GM12878 (cell line): ENCODE measurements at places on chromosomes 7 and 10. TPM values are rescaled to one million over a fixed set of nuclear protein-coding genes. Genes with fewer than 3 reads are reported as not detected.

- no peaks in the 10 kb centered on the region for H3K4me1 ChIP-seq
- H3K27ac ChIP-seq = no peak overlapping the region
- no peaks in the 10 kb centered on the region for H3K36me3 ChIP-seq
- DNase-seq = no peak
- no peaks in the 10 kb centered on the region for H3K27me3 ChIP-seq
Measured at GRCh38 chr7:1428941-1429501, 30.2 kb downstream of the MICALL2 start.

DNA sequence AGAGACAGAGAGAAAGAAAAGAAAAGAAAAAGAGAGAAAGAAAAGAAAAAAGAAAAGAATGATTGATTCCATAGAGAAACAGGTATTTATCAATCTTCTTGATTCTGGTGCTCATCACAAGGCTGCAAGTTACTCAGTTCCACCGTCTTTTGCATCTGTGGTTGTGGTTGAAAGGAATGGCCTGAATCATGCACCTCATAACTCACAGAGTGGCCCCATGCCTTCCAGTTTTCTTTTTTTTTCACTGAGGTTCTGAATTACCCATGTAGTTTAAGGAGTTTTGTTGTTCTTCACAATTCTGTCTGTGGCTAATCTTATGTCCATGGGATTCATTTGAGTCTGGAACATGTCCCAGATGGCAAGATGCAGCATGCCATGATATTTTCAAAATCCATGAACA lies 156.0 kb downstream of the ZNF33B start:
- no peak overlapping the region for H3K4me3 ChIP-seq
- H3K36me3 ChIP-seq = no peaks in the 10 kb centered on the region
- no peak for DNase-seq
- H3K27ac ChIP-seq = no peak overlapping the region
- no peaks in the 10 kb centered on the region for H3K27me3 ChIP-seq

- no peak overlapping the region for H3K4me3 ChIP-seq
- no peaks in the 10 kb centered on the region for H3K36me3 ChIP-seq
- no peak for DNase-seq
- H3K27me3 ChIP-seq = no peaks in the 10 kb centered on the region
- H3K27ac ChIP-seq = no peak overlapping the region
Measured at GRCh38 chr7:42700406-42701327, 211.2 kb downstream of the C7orf25 start.

DNA sequence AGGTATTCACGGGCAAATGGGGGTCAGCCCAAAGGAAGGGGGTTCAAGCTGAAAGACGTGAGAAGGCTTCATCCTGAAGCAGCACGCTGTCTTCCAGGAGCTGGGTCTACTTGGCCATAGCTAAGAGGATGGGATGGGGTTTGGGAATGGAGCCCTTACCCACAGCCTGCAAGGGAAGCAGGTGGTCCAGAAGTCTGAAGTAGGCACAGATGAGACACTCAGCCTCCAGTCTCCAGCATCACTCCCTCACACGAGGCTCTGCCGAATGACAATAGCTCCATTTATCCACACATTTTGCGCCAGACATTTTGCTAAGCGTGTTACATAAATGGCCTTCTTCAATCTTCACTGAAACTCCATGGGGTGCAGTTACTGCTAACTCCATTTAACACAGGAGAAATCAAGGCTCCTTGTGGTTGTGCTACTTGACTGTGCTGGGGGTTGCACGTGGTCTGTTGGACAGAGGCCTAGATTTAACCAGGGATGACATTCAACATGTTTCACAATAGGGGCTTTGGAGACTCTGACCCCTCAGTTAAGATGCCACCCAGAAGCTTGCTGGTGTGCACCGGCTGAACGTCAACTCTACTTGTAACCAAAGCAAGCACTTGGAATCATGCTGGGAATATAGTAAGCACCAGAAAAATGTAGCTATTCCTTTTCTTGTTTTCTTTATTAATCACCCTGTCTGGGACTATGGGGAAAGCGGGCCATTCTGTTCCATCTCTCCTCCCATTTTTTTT lies 85.3 kb downstream of the FAM241B start:
- no peak overlapping the region for H3K4me3 ChIP-seq
- H3K27me3 ChIP-seq = no peaks in the 10 kb centered on the region
- no peak for DNase-seq

GRCh38 chr7:84469034-84469433 lies 274.4 kb upstream of the SEMA3A start:
- H3K36me3 ChIP-seq = no peaks in the 10 kb centered on the region
- no peak for DNase-seq
- H3K27me3 ChIP-seq = no peaks in the 10 kb centered on the region
- no peaks in the 10 kb centered on the region for H3K4me1 ChIP-seq

DNA sequence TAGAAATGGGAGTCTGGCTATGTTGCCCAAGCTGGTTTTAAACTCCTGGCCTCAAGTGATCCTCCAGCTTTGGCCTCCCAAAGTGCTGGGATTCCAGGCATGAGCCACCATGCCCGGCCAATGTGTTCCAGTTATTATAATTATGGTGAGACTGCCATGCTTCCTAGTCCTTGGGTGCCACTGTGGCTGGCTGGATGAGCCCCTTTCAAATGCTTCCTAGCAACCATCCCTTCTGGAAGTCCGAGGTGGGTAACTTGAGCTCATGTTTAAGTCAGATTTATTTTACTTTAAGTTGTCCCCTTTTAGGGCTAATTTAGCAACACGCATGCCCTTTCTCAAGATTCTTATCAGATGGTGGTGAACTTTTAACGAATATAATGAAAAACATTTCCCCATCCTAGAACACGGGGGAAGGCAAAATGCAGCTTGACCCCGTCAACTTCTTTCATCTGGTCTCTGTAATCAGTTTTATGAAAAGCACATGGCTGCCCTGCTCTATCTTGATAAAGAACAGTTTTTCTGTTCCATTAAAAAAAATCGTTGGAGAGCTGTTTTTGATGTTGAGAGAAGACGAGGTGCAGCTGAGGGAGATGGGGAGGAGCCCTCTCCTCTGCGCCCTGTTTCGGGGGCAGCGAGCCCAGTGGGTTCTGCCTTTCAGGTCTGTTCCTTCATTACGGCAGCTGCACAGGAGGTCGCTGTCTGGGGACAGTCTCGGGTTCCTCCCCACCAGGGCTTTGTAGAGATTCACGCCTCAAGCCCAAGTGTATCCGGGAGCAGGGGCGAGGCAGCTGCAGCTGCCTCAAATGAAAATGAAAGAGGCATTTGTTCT lies 61.0 kb upstream of the MKI67 start:
- no peak overlapping the region for H3K4me3 ChIP-seq
- DNase-seq = no peak
- no peaks in the 10 kb centered on the region for H3K27me3 ChIP-seq
- no peaks in the 10 kb centered on the region for H3K4me1 ChIP-seq
- no peak overlapping the region for H3K27ac ChIP-seq

DNA sequence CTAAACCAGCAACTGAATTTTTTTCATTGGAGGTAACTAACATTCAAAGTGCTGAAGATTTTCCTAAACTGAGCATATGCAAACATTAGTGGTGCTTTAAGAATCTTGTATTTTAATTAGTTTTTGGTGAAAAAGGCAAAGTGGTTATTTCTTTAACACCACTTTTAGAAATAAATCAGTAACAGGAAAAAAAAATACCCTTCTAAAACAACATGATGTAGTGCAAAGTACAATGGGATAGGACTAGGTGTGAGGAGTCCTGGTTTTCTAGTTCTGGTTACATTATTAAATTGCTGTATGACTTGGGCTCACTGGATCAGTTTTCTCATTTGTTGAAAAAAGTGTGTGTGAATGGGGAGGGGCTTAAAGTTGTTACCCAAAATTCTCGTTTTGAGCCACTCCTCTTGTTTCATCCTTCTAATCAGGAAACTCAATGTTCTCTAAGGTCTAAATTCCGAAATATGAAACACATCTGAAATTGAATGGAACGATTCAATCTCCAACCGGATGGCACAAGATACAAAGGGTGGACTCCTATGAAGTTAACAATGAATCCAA lies 1.8 kb downstream of the WASL start:
- no peaks in the 10 kb centered on the region for H3K36me3 ChIP-seq
- DNase-seq = no peak
- H3K27ac ChIP-seq = peak overlapping the region; percentile 95
- peak overlapping the region; percentile 95 for H3K4me3 ChIP-seq

GRCh38 chr10:110544958-110545537 lies 22.4 kb upstream of the SMC3 start:
- H3K27ac ChIP-seq = no peak overlapping the region
- peaks cover 5% of the 10 kb centered on the region for H3K4me1 ChIP-seq
- no peaks in the 10 kb centered on the region for H3K36me3 ChIP-seq
- H3K27me3 ChIP-seq = no peaks in the 10 kb centered on the region

GRCh38 chr7:20991544-20991943 lies 204.9 kb upstream of the SP8 start:
- no peak overlapping the region for H3K27ac ChIP-seq
- no peaks in the 10 kb centered on the region for H3K4me1 ChIP-seq
- no peak overlapping the region for H3K4me3 ChIP-seq
- no peak for DNase-seq
- H3K36me3 ChIP-seq = no peaks in the 10 kb centered on the region

GRCh38 chr10:115772606-115773005 lies 500.4 kb downstream of the GFRA1 start:
- no peaks in the 10 kb centered on the region for H3K27me3 ChIP-seq
- H3K36me3 ChIP-seq = no peaks in the 10 kb centered on the region
- DNase-seq = no peak
- no peak overlapping the region for H3K4me3 ChIP-seq
- H3K4me1 ChIP-seq = no peaks in the 10 kb centered on the region

- DNase-seq = peak; percentile 68
- H3K27ac ChIP-seq = peak overlapping the region; percentile 61
- H3K4me3 ChIP-seq = peak overlapping the region; percentile 53
- peaks cover 47% of the 10 kb centered on the region for H3K4me1 ChIP-seq
Measured at GRCh38 chr10:91198781-91199180, 21.7 kb upstream of the PCGF5 start.

DNA sequence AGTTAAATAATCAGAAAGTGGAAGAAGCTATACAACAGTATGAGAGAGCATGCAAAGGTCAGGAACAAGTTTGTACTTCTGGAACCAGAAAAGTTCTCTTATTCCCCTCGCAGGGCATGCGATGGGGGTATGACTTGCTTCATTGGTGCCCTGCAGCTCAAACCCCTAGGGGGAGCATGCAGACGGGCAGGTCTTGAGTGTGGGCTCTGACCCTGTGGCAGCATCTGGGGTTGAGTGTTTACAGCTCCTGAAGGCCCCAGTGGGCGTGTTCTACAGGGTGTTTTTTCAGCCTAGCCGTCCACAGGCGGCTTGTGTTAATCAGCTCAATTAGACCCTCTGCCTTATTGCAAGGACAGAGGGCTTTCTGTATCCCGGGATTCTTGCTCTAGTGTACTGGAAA lies 44.5 kb downstream of the KIF20B start:
- DNase-seq = no peak
- peaks cover 18% of the 10 kb centered on the region for H3K36me3 ChIP-seq
- no peaks in the 10 kb centered on the region for H3K4me1 ChIP-seq

DNA sequence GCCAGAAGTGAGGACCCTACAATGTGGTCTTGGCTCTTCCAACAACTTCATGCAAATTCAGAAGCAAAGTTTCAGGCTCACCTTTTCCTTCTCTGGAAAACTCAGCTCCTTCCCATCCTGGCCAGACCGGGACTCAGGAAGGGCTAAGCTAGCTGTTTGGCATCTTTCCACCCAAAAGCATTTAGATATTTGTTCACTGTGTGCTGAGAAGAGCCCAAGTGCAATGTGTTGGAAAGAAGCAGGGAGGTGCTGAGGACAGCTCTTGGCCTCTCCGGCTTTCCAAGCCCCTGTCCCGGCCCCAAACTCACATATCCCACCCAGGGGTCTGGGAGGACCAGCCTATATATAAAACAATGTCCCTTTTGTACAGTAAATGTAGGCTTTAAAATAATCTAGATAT lies 44.5 kb downstream of the MKI67 start:
- H3K4me3 ChIP-seq = no peak overlapping the region
- H3K27me3 ChIP-seq = no peaks in the 10 kb centered on the region
- DNase-seq = no peak
- no peaks in the 10 kb centered on the region; the same call in 1 of the 2 replicates for H3K36me3 ChIP-seq
- no peaks in the 10 kb centered on the region for H3K4me1 ChIP-seq
- no peak overlapping the region for H3K27ac ChIP-seq

DNA sequence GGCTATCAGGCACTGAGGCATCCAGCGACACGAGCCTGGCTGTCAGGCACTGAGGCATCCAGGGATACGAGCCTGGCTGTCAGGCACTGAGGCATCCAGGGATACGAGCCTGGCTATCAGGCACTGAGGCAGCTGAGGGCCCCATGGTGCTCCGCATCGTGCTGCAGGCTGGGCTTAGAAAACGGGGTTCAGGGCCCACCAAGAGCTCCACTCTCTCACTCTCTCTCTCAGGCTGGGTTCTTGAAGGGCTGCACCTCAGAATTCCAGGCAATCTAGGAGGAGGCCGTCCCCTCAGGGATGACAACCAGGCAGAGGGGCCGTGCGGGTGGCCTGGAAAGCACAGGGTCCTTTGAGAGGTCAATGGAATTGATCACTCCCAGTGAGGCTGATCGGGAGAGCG lies 69.0 kb downstream of the CFAP46 start:
- H3K4me1 ChIP-seq = no peaks in the 10 kb centered on the region
- H3K27ac ChIP-seq = no peak overlapping the region
- DNase-seq = no peak
- H3K4me3 ChIP-seq = no peak overlapping the region
- H3K36me3 ChIP-seq = no peaks in the 10 kb centered on the region

DNA sequence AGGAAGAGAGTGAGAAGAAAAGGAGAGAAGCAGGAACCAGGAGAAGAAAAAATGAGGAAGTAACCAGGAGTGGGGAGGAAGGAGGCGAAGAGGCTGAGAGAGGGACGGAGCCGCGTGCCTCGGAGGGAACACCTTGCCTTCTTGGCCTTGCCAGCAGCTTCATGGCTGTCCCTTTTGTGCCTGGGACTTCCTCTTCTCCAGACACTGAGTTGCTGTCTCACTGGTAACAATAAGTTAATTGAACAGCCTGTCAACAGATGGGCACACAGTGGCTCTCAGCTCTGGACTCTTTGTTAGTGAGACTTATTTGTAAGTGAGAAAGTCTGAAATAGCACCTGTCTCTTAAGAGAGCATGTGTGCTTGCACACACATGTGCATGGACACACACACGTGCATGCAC lies 83.2 kb downstream of the GATA3 start:
- H3K27me3 ChIP-seq = no peaks in the 10 kb centered on the region
- no peak for DNase-seq
- no peaks in the 10 kb centered on the region for H3K36me3 ChIP-seq
- no peak overlapping the region for H3K27ac ChIP-seq
- peaks cover 13% of the 10 kb centered on the region for H3K4me1 ChIP-seq
- no peak overlapping the region for H3K4me3 ChIP-seq

- H3K27me3 ChIP-seq = no peaks in the 10 kb centered on the region
- H3K4me3 ChIP-seq = no peak overlapping the region
- no peak for DNase-seq
- no peak overlapping the region for H3K27ac ChIP-seq
- H3K4me1 ChIP-seq = no peaks in the 10 kb centered on the region
Measured at GRCh38 chr10:67917169-67917568, 32.7 kb downstream of the SIRT1 start.

- H3K27ac ChIP-seq = no peak overlapping the region
- no peaks in the 10 kb centered on the region for H3K36me3 ChIP-seq
- no peaks in the 10 kb centered on the region for H3K4me1 ChIP-seq
- H3K4me3 ChIP-seq = no peak overlapping the region
- no peak for DNase-seq
- no peaks in the 10 kb centered on the region for H3K27me3 ChIP-seq
Measured at GRCh38 chr7:22109761-22110160, 164.1 kb upstream of the CDCA7L start.

The ECHS1 gene
- total RNA-seq = 73.2 and 77.8 TPM in 2 replicates

The GNAT3 gene
- total RNA-seq = 4.3 and 5.8 TPM in 2 replicates

The INMT gene
- 0.10 TPM in 1 of 2 replicates, not detected in the other for total RNA-seq
